ENCODE measurements at places on chromosomes 1 and 21.

DNA sequence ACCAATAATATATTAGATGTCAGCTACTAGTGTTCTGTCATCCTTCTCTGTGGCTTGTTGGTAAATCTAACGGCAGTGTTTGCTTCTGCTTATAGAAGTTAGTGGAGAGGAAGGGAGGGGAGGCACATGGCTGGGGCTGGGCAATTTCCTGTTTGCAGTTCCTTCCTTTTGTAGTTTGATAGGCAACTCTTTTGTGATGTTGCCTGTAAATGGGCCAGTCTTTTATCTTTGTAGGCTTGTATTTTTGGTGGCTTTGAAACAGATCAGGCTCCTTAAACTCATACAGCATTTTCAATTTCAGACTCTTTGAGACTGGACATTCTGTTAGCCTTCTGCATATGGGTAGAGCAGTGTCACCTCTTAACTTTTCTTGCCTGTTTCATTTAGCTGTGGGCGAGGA is 48.1 kb downstream of the CDC14A start:
- DNase-seq, result peak; percentile 72

- DNase-seq, result no peak
Observed at GRCh38 chr21:19853061-19853460, 1145.1 kb upstream of the NCAM2 start.

DNA sequence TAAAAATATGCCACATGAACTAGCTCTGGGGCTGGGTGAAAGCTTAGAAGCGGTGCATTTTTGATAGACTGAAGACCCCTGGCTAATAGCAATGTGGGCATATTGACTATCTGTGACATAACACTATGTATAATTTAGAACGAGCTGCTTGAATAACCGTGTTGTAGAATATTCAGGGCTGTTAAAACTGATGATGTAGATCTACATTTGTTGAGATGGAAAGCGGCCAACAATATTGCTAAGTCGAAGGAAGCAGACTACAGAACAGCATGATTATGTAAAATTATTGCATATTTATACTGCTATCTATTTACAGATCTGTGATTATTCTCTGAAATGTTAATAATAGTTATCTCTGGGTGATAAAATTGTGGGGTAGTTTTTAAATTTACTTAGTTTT is 41.1 kb upstream of the BCL10 start:
- DNase-seq, result no peak

GRCh38 chr1:154786804-154787570 is 83.1 kb downstream of the KCNN3 start:
- no peak for DNase-seq

GRCh38 chr1:231272173-231272572 is 31.2 kb downstream of the GNPAT start:
- peak; percentile 57 for DNase-seq

DNA sequence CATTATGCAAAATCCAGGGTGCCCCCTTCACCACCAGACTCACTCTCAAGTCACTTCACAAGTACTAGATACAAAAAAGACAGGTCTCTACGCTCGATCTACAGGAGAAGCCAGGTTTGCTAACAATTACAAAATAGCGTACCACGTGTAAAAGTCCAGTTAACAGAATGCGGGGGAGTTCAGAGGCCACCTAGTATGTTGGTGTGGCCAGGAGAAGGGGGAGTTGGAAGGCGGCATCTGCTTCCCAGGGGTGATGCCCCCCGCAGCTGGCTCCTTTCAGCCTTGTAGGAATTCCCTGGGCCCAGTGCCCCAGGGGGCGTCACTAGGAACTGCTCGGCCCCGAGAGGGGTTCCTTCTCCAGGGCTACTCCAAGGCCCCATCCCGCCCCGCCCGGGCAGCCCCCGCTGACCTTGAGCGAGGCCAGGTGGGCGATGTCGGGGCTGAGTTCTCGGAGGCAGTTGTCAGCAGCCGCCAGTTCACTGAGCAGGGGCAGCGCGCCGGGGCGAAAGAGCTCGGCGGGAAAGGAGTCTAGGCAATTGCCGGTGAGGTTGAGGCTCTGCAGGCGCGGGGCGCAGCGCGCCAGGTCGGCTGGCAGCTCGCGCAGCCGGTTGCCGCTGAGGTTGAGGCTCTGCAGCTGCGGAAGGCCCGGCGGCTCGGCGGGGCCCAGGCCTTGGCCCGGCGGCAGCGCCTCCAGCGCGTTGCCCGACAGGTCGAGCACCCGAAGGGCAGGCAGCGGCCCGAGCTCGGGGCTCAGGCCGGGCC is 664 bp downstream of the LRRC47 start:
- DNase-seq, result no peak

GRCh38 chr1:22228505-22228911 is 85.6 kb upstream of the WNT4 start:
- DNase-seq, result no peak

- no peak for DNase-seq
Observed at GRCh38 chr1:55819011-55819410, 603.8 kb upstream of the USP24 start.

DNA sequence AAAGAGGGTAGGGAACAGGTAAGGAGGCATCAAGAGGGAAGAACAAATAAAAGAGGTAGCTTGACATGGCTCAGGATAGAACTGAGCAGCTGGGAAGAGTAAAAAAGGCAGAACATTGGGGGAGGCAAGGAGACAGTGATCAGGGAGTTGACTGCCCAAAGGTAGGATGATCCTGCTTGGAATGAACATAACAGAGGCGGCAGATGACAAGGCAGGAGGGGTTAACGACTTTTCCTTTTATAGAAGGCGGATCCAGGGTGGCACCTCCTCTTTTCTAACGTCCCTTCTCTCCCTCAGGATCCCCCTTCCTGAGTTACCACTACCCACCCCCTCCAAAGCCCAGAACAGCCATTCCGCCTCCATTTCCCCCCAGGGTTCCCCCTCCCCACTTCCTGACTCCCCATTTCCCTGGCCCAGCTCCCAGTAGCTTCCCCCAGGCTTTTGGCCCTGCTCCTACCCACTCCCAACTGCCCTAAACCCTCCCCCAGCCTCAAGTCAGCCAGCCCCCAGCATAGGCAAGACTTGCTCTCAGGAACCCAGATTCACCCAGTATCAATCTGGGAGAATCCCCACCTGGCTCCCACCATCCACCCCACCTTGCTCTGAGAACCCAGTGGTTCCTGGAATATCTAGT is 769 bp upstream of the ADAMTS4 start:
- DNase-seq, result peak; percentile 42

DNA sequence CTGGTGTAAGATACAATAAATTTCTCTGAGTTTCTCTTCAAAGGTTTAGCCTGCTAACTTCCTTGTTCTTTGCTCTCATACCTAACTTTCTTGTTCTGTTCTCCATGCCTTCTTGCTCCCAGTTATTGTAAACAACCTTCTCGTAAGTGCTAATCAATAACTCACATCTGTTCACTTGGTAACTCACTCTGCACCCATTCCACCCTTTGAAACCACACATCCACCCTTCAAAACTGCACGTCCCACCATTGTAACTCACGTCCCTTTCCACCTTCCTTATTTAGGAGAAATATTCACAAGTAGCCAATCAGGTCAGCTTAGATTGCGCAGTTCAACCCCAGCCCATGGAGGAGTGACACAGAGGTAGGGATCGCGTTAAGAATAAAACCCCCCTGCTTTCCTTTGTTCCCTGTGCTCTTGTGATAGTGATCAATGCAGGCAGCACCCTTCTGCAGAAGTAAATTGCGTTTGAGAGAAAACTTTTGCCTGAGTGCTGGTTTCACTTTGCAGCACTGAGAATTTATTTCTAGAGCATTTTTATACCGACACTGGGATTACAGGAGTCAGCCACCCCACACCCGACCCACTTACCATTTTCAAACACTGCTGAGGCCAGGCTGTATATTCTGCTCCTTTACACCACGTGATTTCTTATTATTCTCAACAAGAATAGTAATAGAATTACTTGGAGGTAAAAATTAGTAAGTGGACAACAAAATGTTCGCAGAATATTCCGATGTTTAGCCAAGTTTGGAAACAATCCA is 789.2 kb upstream of the RGS18 start:
- DNase-seq, result no peak

GRCh38 chr1:93704052-93704451 is 22.4 kb upstream of the BCAR3 start:
- DNase-seq, result no peak

Data from endothelial cell of umbilical vein (primary cell).